ENCODE measurements at places on chromosomes 7 and 10. TPM values are rescaled to one million over a fixed set of nuclear protein-coding genes. Genes with fewer than 3 reads are reported as not detected.
A peak's percentile ranks its signal among the peaks of the same experiment; 100 is the strongest.

DNA sequence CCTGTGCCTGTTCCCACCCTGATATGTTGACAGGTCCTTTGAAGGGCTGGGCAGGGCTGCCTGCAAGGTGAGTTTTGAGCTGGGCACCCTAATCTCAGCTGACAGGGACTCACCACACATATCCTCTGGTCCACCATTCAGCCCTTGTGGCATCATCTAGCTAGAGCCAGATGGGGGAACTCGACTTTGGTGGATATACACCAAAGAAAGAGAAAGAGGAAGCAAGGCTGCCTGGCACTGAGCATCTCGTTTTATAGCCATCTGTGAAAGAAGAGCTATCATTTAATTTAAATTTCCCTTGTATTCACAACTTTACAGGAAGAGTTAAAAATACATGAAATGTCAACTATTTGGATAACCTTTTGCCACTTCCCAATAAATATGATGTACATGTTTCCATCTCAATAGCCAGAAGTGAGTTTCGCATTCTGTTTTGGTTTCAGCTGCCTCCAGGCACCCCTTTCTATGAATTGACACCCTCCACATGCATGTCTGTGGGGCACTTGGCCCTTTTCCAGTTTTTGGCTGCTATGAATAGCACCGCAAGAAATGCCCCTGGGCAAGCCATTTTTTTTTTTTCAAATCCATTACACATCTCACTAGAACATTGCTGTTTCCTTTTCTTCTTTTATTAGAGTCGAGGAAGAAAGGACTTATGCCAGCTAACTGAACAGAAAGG, 22.9 kb upstream of the GRB10 start:
- no peak for DNase-seq

DNA sequence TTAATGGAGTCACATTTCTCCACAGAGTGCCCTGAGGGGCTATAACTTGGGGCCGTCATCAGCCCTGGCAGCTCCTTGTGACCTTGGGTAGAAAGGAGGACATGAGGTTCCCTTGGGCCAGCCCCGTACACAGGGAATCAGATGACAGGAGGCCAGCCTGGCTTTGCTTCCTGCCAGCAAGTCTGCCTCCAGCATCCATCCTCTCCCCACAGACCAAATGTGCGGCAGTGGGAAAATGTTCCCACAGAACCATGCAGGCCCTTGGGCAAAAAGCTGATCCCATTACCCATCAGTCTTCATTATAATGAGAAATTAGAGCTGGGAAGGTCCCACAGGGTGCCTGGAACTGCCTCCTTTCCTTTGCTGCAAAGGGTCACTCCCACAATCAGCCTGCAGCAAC, 908.3 kb downstream of the GRID1 start:
- no peak for DNase-seq

DNA sequence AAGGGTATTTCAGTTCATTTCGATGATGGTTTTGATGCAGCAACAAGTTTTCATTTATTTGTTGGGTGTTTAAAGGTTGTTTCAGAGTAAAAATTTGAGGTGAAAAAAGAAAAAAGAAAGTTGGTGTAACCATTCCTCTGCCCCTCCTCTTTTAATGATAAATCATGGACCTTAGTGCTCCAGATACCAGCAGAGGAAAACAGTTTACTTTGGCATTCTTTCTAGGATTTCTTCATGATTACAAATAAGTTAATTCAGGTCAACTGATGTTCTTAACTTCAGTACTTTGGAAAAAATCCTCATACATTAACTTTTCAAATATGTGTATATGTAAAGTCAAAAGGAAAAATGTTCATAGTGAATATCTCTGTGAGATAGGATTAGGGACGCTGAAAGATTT, 2.0 kb upstream of the RBP4 start:
- no peak for DNase-seq

- DNase-seq = no peak
Observed at GRCh38 chr7:126065766-126066165, 1136.1 kb upstream of the POT1 start.

GRCh38 chr10:36030516-36030915, 388.4 kb upstream of the FZD8 start:
- DNase-seq = no peak

GRCh38 chr7:1676550-1677078, 6.5 kb downstream of the ELFN1 start:
- DNase-seq = peak; percentile 51

PRSS37 gene
- total RNA-seq = not detected

PRF1 gene
- 3.2 TPM for total RNA-seq

ADCK2 gene
- 12.9 TPM for total RNA-seq

TRIM50 gene
- total RNA-seq = 2.2 TPM
